ENCODE measurements at places on chromosomes 13 and 19.

- DNase-seq = no peak
These were observed 107.2 kb downstream of the URI1 start for GRCh38 chr19:30049226-30049625.

- DNase-seq = no peak
These were observed 42.2 kb downstream of the BICRA start for GRCh38 chr19:47651132-47651531.

- no peak for DNase-seq
These were observed 48.8 kb downstream of the TSHZ3 start for GRCh38 chr19:31300422-31300821.

DNA sequence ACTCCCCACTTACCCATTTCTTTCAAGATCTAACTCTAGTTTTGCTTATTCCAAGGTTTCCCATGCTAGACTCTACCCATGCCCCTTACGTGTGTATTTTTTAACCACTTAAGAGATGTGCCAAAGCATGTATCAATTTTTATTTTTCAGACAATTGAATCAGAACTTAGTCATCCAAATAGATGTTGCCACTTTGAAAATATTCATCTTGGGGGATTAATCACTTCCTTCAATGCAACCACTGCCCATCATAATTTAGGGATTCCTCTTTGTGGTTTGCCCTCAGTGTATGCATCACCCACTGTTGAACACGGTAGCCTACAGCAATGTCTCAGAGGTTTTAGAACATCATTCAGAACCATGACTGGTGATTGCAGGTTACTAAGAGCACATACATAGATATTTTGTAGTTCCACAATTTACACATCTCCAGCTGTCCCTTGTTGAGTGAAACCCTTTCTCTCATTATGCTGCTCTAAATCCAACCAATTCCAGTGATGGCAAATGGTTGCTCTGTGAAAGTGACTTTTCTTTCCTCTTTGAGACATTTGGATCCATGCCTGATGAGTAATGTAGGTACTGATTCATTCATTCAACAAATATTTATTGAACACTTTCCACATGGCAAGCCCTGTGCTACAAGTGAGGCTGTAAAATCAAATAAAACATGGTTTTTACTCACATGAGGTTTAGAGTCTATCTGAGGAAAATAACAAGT lies 60.6 kb upstream of the SERP2 start:
- no peak for DNase-seq

DNA sequence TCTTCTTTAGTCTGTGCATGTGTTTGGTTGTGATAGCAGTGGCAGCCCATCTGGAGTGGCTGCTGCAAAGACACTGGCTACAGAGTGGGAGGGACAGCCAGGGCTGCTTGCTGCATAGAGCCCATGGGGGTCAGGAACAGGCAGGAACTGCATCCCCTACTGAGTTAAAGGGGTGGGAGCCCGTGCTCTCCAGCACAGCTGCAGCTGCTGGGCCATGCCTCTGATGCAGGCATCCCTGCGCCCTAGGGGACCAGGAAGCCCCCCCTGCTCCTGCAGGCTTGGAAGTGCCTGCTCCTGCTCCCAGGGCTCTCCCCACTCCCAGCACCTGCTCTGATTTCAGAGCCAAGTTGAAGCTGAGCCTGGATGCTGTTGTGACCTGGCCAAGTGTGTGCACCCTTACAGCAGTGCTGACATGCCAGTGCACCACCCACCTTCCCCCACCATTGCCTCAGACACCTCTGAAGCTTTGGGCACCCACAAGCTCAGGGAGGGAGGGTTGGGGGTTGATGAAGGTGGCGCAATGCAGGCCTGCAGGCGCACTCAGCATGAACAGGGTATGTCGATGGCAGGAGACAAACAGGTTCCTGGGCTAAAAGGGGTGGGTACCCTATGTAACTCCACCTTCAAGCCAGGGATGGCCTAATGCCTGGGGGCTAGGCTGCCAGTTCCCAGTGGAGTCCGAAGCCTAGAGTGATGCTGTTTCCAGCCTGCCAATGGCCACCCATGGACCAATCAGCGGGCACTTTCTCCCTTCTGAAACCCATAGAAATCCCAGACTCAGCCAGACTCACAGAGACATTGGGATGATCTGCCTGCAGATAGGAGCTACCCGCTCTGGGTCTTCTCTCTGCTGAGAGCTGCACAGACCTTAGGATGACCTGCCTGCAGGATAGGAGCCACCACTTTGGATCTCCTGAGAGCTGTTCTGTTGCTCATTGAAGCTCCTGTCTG lies 919.9 kb upstream of the MIR17HG start:
- DNase-seq = no peak

- DNase-seq = no peak
These were observed 4.3 kb downstream of the ONECUT3 start for GRCh38 chr19:1757468-1758230.

DNA sequence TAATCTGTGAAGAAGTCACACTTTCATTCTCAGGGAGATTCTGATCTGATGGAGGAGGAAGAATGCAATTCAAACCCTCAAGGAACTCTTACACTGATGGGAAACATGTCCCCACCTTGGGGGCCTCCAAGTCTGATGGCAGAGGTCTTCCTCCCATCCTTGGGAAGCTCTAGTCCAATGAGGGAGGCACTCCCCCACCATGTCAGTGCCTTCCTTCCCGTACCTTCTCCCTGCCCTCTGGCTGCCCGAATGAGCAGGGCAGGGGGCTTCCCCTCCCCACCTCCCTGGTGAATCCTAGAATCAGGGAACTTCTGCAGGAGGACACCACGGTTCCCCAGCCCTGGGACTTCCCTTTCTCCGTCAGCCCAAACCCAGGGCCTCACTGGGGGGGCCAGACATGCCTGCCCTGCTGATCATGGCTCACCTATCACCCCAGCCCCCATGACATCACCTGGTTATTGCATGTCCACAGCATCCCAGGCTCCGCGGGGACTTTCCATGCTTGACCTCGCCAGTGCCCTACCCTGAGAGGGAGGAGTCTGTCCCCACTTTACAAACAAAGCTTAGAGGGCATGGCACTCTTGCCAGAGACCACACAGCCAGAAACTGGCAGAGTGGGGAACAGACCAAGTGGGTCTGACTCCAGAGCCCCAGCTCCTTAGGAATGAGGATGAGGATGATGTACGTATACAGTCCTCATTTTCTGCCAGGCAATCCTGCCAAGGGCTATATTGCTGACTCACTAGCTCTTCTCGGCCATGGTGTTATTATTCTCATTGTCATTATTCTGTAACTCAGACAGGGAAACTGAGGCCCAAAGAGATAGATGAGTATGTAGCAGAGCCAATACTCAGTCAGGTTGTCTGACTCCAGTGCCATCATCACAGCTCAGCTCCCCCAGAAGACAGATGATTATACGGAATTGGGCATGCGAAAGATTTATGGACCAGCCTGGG lies 9.6 kb upstream of the BCL3 start:
- DNase-seq = no peak

GRCh38 chr13:88071371-88071770 lies 400.2 kb downstream of the SLITRK5 start:
- no peak for DNase-seq

DNA sequence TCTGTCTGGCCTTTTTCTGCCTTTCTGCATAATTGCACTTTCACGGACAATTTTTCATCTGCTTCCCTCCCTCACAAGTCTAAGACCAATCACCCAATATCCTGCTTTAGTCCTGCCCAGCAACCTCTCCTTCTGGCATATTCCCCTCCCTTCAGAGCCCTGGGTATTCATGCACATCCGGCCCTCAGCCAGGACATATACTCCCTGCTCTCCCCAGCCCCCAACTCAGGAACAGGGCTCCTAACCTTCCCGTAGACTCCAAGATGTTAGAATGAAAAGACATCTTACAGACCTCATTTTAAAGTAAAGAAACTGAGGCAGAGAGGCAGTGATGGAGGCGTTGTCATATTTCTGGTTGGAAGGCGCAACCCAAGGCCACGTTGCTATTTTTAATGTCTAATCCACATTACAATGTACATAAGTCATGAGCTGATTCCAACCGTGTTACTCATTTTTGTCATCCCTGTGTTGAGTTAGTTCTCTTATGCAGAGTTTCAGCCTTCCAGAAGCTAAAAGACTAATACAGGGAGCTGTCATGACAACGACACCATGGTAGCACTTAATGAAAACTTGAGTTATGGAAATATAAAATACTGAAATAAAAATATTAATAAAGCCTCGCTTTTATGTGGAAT lies 209.2 kb downstream of the TSHZ3 start:
- DNase-seq = no peak

GRCh38 chr19:48452289-48453190 lies 2.8 kb upstream of the KCNJ14 start:
- no peak for DNase-seq

GRCh38 chr19:52219611-52220010 lies 29.8 kb downstream of the PPP2R1A start:
- no peak for DNase-seq
